Inflammatory macrophage (primary cell): ENCODE measurements at places on chromosomes 16 and 17.
A peak's percentile ranks its signal among the peaks of the same experiment; 100 is the strongest.

DNA sequence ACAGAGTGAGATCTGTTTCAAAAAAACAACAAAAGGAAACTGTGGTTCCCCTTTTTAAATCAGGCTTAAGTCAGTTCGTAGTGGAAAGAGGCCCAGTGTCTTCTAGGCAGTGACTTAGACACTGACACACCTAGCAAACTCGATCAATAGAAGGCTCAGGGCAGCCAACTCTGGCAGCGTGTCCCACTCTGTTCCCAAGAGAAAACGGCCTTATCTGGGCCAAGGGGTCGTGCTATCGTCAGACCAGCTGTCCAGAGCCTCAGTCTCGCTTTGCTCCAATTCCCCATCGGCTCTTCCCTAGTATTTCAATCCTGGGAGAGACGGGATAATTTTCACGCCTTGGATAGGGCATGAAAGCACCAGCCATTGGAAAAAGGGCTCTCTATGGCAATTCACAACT lies 72.9 kb downstream of the SLC5A11 start:
- no peak for DNase-seq

DNA sequence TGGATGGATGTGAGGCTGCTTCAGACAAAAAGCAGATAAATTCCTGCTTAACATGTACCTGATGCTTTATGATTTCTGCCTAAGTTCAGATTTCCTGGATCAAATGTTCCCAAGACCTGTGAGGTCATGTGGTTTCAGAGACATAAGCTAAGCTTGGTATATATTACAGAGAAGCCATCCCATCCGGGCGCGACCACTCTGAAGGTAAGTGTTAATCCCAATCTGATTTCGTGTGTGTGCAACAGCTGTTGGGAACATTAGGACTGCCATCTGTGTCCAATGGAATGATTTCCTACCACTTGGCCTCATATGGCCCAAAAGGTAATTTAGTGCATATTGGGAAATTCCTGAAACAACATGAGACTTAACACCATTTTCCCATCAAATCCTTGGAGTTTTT lies 199.1 kb downstream of the HS3ST3B1 start:
- DNase-seq: no peak

DNA sequence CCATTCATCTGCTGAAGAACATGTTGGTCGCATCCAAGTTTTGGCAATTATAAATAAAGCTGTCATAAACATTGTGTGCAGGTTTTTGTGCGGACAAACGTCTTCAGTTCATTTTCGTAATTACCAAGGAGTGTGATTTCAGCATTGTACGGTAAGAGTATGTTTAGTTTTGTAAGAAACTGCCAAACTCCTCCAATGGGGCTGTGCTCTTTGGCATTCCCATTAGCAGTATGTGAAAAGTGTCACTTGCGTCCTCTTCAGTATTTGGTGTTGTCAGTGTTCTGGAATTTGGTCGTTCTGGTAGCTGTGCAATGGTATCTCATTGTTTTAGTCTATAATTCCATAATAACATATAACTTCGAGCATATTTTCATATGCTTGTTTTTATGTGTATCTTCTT lies 120.9 kb downstream of the BCAS3 start:
- no peak for DNase-seq

GRCh38 chr17:66423056-66423955 lies 120.9 kb downstream of the PRKCA start:
- DNase-seq: no peak

GRCh38 chr16:20740007-20740883 lies 1.4 kb downstream of the THUMPD1 start:
- DNase-seq: no peak

GRCh38 chr17:53166731-53167130 lies 656.0 kb upstream of the KIF2B start:
- DNase-seq: no peak

- peak; percentile 39 for DNase-seq
These were observed 368.8 kb downstream of the SNX29 start for GRCh38 chr16:12345349-12345748.

GRCh38 chr17:50090071-50090470 lies 5.1 kb upstream of the PDK2 start:
- DNase-seq: no peak

DNA sequence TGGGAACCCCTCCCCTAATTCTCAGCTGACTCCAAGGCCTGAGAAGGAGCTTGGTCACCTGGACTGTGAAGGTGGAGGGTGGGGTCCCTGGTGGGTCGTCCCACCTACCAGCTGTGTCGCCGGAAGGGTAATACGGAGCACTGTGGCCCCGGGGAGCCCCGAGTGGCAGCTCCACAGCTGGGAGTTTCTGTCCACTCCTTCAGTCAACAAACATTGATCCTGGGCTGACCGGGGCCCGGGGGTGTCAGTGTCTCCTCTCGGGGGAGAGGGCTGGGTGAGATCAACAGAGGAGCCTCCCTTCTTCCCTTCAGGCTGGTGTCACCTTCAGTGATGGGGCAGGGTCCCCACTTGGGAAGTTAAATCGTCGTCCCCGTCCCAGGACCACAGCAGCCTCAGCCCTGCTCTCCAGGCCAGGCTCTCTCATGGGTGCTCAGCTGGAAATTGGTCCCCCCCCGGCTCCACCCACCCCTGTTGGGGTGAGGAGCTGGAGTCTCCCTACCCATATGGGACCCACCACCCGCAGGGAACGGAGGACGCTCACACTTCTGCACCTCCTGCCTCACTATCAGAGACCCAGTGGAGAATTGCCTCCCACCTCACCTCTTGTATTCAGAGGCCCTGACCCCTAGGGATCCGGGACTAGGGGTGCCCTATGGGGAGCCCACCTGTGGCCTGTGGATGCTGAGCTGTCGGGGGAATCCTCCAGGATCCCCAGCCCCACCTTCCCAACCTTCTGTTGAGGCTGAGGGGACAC lies 1.9 kb downstream of the GCGR start:
- DNase-seq: no peak

DNA sequence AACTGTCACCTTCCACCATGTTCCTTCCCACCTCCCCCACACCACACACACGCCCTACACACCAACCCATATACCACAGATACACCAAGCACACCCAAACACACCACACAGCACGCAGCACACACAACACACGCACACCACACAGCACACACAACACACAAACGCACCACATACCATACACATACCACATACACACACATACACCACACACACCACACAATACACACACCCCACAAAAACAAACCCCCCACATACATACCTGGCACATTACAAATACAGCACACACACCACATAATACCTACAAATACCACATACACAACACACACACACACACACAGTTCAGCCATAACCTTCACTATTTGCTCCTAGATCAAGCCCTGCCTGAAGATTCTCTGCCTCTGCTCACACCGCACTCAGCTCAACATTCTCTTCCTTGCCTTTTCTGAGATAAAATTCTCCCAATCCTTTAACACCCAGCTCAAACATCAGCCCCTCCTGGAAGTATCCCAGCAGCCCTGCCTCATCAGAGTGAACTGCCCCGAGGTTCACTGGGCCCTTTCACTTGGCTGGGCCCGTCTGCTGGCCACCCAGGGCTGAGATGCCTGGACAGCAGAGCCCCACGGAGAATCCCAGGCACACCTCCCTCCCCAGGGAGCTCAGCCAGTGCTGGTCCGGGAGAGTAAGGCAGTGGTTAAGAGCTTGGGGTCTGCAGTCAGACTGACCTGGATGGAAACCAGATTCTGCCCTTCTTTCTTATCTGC lies 31.9 kb upstream of the CPNE2 start:
- DNase-seq: no peak

DNA sequence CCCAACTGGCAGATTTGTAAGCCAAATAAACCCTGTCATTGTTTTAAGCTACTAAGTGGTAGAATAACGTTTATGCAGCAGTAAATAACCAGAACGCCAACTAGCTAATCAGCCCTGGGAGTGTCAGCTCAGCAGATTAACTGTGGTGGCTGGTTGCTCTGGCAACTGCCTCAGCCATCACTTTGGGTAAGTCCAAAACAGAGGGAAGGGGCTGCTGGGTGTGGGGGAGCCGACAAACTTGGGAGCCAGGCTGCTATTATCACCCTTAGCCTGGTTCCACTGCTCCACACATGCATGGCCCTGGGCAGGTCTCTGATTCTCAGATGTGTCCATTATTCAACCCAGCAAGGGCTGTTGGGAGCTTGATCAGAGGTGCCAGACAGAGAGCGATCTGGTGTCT lies 22.2 kb upstream of the RHOT1 start:
- no peak for DNase-seq

DNA sequence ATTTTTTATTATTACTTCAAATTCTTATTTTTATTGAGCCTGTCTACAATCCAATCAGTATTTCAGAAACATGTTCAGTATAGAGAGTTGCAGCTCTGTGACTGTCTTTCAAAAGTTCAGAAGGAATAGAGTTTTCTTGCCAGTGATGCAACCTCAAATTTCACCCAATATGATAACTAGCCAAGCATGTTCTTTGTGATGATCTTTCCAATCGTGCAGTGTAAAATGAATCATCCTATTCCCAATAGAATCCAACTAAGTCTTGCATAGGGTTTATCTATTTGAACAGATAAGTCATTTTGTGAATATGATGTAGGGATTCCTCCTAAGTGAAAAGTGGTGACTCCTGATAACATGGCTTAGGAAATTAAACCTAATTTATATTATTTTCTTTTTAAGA lies 937.8 kb downstream of the KCNJ2 start:
- DNase-seq: no peak

DNA sequence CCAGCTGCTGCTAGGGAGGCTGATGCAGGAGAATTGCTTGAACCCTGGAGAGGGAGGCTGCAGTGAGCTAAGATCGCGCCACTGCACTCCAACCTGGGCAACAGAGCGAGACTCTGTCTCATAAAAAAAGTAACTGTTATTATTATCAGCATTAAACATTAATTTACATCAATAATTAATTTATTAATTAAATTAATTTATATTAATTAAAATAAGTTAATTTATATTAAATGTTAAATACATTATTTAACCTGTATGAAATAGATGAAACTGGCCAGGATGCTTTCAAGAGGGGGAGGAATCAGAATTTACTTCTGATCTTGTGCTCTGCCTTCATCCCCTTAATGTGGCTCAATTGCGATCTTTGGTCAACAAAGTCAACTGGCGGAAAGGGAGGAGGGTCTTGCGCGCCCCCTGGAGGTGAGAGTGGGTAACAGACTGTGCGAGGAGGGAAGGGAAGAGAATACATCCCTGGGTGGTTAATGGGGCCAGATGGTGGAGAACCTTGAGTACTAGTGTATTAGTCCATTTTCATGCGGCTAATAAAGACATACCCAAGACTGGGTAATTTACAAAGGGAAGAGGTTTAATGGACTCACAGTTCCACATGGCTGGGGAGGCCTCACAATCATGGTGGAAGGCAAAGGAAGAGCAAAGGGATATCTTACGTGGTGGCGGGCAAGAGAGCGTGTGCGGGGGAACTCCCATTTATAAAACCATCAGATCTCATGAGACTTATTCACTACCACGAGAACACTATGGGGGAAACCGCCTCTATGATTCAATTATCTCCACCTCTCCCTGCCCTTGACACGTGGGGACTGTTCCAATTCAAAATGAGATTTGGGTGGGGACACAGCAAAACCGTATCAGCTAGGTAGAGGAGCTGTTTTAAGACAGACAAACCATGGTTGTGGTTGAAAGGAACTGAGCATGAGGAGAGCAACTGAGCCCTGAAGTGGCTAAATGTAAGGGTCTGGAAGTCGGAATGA lies 15.7 kb upstream of the CPPED1 start:
- DNase-seq: peak; percentile 76

DNA sequence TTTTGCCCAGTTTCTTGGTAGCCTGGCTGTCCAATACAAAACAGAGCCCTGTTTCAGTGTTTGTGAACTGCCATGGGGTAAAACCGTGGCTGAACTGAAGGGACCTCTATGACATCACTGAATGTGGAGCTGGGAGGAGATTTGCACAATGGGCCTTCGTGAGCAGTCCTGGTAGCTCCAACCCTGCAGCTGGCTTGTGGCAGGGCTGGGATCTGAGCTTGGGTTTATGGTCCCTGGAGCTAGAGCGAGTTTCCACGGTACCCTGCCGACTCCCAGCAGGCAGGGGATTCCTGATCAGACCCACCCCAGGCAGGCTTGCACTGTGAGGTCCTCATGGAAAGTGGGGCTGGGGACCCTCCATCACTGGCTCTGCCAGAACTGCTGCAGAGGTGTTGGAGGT lies 247.0 kb downstream of the GSG1L start:
- DNase-seq: no peak

DNA sequence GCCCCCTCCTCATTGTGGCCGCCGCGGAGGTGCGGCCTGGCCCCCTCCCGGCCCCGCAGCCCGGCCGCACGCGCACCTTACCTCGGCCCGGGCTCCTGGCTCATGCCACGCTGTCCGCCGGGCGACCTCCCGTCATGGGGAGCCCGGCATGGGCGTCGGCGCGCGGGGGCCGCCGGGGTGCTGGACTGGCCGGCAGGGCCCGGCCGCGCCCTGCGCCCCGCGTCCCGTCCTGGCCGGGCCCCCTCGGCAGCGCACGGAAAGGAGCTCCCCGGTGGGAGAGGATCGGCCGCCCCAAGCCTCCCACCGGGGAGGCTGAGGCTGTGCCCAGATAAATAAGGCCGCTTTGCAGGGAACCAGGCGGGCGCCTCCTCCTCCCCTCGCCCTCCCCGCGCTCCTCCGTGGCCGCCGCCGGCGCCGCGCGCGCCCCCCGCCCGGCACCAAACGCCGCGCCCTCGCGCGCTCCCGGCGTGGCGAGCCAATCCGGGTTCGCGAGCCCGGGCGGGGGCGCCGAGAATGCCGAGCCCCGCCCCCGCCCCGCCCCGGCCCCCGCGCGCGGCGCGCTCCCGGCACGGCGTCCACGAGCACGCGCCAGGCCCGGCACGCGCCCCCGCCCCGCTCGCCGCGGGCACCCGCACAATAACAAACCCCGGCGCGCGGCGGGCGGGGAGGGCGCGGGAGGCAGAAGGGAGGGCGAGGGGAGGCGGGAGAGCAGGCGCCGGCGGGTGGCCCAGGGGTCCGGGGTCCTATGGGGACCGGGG lies at the start of gene FBXL16:
TSS of gene FBXL16 (minus strand) at position 371 of the 758 bp plus-strand sequence. CDS start 8,396 bp downstream, outside the sequence.
- no peak for DNase-seq

DNA sequence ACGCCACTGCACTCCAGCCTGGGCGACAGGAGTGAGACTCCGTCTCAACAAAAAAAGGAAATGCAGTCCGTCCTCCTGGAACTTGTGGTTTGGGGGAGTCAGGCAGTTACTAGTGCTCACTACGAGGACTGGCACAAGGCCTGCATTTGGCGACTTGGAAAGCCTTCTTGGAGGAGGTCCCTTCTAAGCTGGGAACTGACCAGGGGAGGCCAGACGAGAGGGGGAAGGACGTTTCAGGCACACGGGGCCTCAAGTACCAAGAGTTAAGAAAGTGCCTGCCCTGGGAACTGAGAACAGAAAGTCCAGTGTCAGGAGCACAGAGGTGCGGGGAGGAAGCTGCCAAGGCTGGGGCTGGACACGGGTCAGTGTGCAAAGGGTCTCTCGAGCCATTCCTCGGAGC lies 89.9 kb downstream of the ABR start:
- peak; percentile 89 for DNase-seq

GRCh38 chr16:566475-567372 lies at the start of gene NHLRC4:
TSS of gene NHLRC4 (plus strand) at chr16:567005. CDS start at chr16:568048, 1,043 bp downstream.
- DNase-seq: peak; percentile 47

DNA sequence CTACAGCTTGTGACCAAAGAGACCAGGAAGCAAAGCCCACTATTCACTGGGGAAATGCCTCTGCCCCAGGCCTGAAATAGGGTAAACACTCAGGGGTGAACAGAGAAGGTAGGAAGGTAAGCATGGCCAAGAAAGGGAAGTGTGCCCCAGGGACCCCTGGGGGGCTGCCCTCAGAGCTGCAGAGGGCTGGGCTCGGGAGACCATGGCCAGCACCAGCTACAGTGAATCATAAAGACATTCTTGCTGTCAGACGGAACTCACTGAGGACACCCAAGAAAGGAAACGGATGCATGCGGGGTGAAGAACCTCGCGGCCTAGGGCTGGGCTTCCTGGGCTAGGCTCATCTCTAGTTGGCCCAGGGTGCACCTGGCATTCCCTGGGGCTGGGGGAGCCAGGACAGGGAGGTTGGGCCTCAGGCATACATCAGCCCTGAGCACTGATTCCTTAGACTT lies 9.6 kb downstream of the HIC1 start:
- no peak for DNase-seq
